Activated naive CD4-positive, alpha-beta T cell treated with anti-CD3 and anti-CD28 coated beads, Interleukin-2, amount 10 ng/mL, durations not matched to agents 5 hours and 36 hours (primary cell): ENCODE measurements at places on chromosomes 16 and 17. TPM values are rescaled to one million over a fixed set of nuclear protein-coding genes. Genes with fewer than 3 reads are reported as not detected.

CMTM1 gene
- total RNA-seq, result 12.2 TPM

SHISA6 gene
- not detected for total RNA-seq

CCL5 gene
- 30.5 TPM for total RNA-seq

PRKCB gene
- 78.3 TPM for total RNA-seq

SPATA22 gene
- not detected for total RNA-seq

OTOP3 gene
- not detected for total RNA-seq

ZNF19 gene
- total RNA-seq, result 2.9 TPM

CTRL gene
- total RNA-seq, result 5.5 TPM

PCGF2 gene
- 0.38 TPM for total RNA-seq

IRF8 gene
- 10.8 TPM for total RNA-seq

BIRC5 gene
- 70.0 TPM for total RNA-seq

PHOSPHO1 gene
- not detected for total RNA-seq

PRSS36 gene
- 2.0 TPM for total RNA-seq

KRT16 gene
- not detected for total RNA-seq

CHST5 gene
- total RNA-seq, result not detected

FNDC8 gene
- not detected for total RNA-seq

SMIM36 gene
- total RNA-seq, result not detected

NACA2 gene
- 0.43 TPM for total RNA-seq

ST6GALNAC2 gene
- total RNA-seq, result not detected

CACNA1G gene
- total RNA-seq, result not detected

ABCC6 gene
- total RNA-seq, result not detected

ZNF785 gene
- 19.7 TPM for total RNA-seq

EPOP gene
- 9.3 TPM for total RNA-seq

OTOP2 gene
- not detected for total RNA-seq

TBC1D3 gene
- total RNA-seq, result not detected

SLC13A2 gene
- total RNA-seq, result not detected

ANKRD40CL gene
- total RNA-seq, result not detected

NOD2 gene
- 1.8 TPM for total RNA-seq

C16orf74 gene
- total RNA-seq, result 2.1 TPM

VASN gene
- total RNA-seq, result not detected

PRR35 gene
- total RNA-seq, result not detected
